Hypothalamus (tissue), 51 donors: ENCODE measurements at places on chromosomes 6 and 20.

DNA sequence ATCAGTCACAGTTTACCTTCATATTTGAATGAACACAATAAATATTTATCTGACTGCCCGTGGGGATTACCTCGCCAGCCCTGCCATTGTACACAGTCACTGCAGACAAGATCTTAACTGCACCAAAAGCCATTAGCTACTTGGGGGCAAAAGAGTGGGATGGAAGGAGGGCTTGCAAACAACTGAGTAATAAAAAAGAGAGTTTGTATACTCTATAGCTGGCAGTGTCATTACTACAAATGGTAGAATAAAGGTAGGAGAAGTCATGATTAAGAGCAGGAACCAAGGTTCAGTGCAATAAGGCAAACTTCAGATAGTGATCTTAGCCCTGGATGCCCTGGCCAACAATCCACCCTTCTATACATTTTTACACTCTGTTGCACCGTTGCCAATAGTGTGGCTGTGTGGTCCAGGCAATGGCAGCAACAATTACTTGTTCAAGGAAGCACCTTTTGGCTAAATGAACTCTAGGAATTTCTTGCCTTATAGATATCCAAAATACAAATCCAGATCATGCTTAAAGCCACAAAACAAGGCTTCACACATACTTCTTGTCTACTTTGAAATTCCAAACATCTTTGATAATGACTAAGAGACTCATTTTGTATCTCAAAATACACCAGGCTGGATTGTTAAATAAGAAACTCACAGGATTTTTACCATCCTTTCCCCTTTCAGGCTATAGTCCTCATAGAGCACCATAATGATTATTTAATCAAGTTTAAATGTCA lies 955.4 kb upstream of the ADGRB3 start:
- DNase-seq = no peak

DNA sequence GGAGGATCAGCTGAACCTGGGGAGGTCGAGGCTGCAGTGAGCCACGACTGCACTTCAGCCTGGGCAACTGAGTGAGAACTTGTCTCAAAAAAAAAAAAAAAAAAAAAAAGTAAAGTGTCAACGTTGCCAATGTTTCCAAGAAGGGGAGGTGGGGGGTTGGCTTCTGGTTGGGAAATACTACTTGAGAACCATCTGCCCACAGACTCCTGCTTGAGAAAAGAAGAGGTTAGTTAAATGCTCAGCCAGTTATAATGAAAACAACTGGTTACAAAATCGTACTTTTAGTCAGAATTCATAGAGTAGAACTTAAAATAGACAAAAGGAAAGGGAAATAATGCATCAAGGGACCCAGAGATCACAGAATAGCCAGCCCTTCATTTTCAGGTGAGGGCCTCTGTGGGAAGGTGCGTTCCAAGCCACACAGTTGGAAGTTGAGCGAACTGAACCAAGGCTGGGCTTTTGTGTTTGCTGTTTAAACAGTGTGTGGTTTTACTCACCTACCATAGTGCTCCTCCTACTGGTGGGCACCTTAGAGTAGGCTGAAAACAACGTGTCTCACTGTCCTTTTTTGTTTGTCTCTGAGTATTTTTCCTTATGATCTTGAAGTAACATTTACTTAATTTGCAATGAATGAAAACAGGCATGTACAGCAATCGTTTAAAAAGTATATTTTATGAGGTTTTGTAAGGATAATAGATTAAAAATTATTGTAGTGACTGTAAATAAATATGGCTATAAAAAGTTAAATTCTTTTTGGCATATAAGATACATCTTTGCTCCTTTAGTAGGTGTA lies 200.7 kb downstream of the BCAS1 start:
- DNase-seq = no peak

DNA sequence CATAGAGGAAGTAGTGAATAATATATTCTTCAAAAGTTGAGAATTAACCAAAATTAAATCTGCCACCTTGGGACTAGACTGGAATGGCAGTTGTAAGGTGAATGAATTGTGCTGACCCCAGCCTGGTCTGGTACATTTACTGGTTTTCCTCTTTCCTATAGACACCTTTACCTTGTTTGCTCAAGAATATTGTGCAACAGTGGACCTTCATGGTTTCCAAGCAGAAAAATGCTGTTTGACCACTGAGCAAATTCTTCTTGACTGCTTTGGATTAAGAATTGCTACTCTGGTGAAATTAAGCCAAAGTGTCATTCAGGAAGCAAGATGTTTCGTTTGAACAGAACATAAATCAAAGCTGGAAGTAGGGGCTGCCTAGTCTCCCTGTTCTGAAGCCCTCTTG lies 156.6 kb upstream of the TAB2 start:
- no peak for DNase-seq

DNA sequence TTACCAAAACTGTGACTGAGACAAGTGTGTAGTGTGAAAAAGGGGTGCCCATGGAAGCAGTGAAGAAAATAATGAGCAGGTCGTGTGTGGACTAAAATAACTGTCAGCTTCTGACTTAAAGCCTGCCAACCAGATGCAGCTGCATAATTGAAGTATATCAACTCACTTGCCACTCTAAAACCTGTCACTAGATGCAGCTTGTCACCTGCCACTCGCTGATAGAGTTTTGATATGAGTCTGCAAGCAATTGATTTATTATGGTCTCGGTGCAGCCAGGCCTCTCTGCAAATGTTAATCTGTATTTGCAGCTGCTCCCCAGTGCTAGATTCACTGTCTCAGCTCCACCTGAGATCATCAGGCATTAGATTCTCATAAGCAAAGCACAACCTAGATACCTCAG lies 1090.0 kb upstream of the EYS start:
- no peak for DNase-seq

DNA sequence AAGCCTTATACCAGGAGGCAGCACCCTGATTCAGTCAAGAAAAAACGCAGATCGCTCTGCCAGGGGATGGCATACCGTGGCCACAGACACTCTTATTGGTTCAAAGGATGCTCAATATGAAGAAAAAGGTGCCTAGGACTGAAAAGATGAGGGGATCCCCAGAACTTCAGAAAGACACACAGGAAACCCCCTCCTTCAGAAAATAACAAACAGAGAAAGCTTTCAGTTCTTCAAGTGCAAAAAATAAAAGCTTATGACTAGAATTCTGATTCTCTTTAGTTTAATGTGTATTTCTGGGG lies 17.7 kb upstream of the MYB start:
- no peak for DNase-seq

GRCh38 chr6:15213838-15214400 lies 31.9 kb upstream of the JARID2 start:
- no peak for DNase-seq

DNA sequence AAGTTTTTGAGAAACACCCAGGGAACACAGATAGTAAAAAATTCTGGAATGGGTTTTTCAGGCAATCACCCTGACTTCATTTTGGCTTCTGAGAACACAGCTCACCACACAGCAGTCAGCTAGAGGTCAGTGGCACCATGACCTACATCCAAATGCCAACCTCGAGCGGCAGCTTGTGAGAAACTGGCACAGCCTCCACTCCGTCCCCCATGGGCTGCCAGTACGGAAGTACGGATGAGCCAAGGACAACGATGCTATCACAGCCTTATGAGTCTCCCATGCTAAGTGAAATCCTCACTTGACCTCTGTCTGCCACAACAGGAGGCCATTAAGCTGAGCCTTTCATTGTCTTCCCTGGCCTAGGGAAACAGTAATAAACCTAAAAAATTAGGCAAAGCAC lies 32.0 kb downstream of the KIF16B start:
- no peak for DNase-seq

DNA sequence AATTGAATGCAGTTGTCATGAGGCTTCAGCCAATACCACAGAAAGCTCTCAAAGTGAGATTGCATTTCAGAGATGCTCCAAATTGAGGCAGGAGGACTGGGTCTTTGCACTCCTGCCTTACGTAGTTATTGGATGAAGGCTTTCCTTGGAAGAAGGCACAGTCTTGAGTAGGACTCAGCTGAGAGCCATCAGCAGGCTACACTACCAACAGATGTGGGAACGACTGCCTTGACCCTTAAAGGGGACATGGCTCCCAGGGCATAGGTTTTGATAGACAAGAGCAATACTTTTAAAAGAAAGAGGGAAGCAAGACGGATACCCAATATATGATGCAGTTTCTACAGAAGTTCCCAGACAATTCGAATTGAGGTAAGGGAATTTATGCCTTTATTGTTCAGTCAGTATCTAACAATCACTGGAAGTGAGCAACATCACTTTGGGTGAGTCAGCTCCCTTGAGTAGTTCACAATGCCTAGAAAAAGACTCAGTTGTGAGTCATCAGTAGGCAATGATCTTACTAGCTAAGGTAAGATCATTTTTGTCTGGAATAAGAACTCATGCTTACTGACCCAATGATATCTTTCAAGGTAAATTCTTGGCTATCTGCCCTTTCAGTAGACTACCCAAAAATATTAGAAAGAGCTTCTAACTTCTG lies 390.8 kb downstream of the GJA1 start:
- no peak for DNase-seq

GRCh38 chr6:152680879-152681517 lies 16.7 kb upstream of the MYCT1 start:
- DNase-seq = no peak

DNA sequence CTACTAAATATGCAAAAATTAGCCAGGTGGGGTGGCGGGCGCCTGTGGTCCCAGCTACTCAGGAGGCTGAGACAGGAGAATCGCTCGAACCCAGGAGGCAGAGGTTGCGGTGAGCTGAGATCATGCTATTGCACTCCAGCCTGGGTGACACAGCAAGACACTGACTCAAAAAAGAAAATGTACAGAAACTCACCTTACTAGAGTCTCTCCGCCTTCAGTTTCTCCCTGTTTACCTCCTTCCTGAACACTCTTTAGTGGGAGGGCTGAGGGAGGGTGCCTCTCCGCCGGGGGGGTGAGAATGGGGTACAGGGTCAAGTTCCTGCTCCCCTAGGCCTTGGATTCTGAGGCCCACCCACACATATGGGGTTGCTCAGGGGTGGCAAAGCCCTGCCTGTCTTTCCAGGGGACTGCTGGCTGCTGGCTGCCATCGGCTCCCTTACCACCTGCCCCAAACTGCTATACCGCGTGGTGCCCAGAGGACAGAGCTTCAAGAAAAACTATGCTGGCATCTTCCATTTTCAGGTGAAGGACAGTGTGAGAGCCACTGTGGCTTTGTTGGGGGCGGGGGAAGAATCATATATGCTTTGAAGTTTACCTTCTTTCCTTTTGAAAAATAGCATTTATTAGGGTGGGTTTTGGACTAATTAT lies 13.4 kb downstream of the CAPN11 start:
- DNase-seq = no peak

DNA sequence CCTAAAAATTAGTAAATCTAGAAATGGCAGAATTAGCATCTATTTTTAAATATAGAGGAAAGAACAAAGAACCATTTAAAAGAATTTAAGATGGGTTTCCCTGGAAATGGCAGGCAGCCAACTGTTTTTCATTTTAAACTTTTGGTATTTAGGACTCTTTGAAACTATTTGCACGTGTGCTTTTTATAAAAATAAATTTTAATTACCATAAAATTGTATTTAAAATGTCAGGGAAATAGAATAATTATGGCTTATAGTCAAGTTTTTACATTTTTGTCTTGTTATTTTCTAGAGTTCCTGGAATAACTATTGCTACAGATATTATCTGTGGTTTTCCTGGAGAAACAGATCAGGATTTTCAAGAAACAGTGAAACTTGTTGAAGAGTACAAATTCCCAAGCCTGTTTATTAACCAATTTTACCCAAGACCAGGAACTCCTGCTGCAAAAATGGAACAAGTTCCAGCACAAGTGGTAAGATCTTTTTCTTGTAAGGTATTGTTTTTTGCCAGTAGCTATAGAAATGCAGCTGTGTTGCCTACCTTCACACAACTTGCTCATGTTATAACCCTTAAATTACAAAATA lies 528.7 kb upstream of the SOX4 start:
- DNase-seq = no peak

- DNase-seq = no peak
These were observed 3.9 kb downstream of the DST start for GRCh38 chr6:56638760-56639159.

GRCh38 chr20:17725094-17725835 lies 25.5 kb downstream of the BANF2 start:
- DNase-seq = no peak

DNA sequence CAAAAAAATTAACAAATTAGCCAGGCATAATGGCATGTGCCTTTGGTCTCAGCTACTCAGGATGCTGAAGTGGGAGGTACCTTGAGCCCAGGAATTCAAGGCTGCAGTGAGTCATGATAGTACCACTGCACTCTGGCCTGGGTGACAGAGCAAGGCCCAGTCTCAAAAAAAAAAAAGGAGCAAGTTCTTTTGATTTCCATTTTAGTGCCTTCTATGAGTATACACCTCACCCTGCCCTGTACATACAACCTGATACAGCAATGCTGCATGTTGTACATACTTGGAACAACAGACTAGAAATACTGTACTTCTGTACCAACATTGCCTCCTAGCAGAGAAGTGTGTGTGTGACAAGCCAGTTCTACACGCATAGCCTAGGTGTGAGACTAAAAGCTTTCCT lies 97.3 kb upstream of the CARMIL1 start:
- DNase-seq = no peak

- DNase-seq = no peak
These were observed 12.1 kb upstream of the WTAP start for GRCh38 chr6:159715166-159715565.

DNA sequence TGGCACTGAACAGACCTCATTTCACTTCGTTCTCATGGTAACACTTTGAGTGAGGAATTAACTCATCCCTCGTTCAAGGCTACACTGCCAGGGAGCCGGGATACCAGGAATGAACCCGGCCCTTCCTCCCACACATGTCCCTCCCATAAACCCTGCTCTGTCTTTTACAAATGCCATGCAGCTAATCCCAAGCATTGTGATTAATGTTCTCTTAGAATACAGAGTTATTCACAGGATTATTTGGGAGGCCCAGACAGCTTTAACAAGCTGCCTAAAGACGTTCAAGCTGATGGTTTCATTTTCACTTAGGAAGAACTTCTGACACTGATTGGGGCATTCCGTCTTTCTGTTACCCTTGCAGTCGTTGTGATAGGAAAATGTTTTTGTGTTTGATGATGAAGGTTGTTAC lies 42.5 kb upstream of the CD83 start:
- no peak for DNase-seq

GRCh38 chr20:9022376-9022775 lies 46.5 kb upstream of the PLCB4 start:
- DNase-seq = no peak

- no peak for DNase-seq
These were observed 81.0 kb downstream of the ERMARD start for GRCh38 chr6:169832247-169832948.

- no peak for DNase-seq
These were observed 189.1 kb downstream of the TBX18 start for GRCh38 chr6:84575264-84575663.

GRCh38 chr6:117449549-117450439 lies 24.1 kb upstream of the ROS1 start:
- no peak for DNase-seq
